Stimulated activated CD8-positive, alpha-beta memory T cell treated with anti-CD3 and anti-CD28 coated beads, Interleukin-7, amount 100 ng/mL, for 4 hours (primary cell): ENCODE measurements at places on chromosomes 16 and 17.

- no peak for DNase-seq
These were observed at the start of gene ADAP2 for GRCh38 chr17:30921544-30922196. TSS of gene ADAP2 (plus strand) at chr17:30921945. CDS start at chr17:30922015, 70 bp downstream.

DNA sequence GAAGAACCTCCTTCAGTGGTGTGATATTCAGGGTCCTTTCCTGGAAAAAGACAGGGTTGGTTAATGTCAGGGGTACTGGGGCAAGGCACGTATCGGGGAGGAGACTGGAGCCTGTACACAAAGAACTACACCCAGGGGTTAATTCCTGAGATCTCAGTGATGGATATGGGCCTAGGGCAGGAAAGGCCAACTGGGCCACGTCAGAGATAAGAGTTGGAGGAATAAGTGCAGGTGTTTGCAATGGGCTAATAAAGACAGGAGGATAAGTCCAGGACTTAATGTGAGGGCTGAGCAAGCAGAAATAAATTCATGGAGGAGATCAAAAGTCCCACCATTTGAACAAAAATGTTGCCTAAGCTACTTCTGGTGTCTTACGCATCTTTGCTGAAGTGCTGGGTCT lies 10.4 kb upstream of the HERPUD1 start:
- no peak for DNase-seq

DNA sequence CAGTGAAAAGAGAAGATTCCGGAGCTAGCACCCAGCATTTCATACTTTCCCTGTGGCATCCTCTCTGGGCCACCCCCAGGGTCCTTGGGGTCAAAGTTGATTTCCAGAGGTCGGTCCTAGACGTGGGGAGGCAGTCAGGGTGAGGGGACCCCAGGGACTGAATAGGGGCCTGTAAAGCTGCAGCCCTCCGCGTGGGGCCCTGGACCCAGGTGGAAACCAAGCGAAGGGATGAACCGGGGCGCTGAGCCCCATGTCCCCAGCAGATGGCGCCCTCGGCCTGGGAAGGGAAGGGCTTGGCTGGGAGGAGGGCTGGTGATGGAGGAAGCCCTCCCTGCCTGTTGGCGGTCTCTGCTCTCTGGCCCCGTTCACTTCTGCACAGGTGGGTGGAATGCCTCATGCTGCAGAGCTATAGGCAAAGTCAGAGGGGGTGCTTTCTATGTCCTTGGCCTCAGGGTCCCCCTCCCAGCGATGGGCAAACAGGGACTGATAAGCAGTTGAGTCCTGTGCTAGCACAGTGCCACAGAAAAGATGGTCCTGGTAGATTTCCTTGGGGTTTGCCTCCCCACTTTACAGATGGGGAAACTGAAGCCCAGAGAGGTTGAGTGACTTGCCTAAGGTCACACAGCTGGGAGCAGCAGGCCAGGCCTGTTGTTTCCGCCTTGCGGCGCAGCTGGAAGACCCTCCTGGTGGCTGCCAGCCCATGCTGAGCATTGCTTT lies 163.4 kb upstream of the CIBAR2 start:
- DNase-seq: peak; percentile 16

GRCh38 chr17:12463102-12463501 lies 202.6 kb upstream of the MYOCD start:
- no peak for DNase-seq

DNA sequence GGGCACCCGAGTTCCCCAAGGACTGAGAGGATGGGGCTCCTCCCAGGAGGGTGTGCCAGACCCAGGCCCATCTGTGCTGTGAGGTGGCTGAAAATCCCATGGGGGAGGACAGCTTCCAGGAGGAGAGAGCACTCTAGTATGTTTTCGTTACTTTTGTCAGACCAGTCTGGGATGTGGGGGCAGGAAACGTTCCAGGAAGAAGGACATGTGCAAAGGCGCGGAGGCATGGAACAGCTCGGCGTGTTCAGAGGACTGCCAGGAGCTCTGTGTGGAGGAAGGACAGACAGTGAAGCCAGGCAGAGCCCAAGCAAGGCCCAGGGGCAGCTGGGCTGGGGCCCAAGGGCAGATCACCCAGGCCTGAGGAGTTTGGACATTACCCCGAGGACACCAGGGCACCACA lies 7.0 kb downstream of the CA4 start:
- no peak for DNase-seq

DNA sequence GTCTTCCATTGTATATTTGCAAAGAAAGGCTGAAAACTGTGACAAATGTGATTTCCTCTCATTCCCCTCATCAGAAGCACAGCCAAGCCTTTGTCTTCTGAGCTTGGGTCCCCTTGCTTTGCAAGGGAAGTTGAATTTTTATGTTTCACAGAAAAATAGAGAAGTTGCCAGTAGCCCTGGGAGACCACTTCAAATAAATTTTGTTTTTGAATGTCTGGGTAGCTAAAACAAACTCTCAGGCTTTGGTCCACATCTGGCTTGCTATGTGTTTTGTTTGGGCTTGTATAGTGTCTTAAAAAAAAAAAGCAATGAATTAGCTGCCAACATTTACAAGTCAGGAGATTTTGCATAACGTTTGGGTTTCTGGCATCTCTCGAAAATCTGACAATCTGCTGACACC lies 24.1 kb downstream of the PIK3R6 start:
- no peak for DNase-seq

DNA sequence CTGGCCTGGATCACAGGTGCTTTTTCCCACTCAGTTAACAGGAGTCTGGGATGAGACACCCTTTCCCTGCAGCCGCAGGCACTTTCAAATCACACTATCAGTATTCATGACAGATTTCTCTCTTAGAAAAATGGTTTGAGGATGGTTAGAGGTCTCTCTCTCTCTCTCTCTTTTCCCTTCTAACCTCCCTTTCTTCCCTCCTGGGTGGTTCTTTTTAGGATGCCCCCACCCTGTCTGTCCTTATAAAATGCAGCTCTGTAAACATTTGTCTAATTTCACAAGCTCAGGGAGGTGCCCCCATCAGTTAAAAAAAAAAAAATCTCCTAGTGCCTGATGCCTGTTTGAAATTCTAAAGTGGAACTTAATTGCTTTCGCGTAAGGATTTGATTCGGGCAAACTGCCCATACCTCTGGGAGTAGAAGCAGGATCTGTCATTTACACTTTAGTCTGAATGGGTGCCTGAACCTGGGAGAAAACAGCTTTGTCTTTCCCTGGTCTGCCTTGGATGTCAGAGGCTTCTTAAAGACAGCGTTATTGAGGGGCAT lies 158.8 kb downstream of the CCDC182 start:
- DNase-seq: no peak
